Keratinocyte (primary cell): ENCODE measurements at places on chromosomes 11 and 22. TPM values are rescaled to one million over a fixed set of nuclear protein-coding genes. Genes with fewer than 3 reads are reported as not detected.

DNA sequence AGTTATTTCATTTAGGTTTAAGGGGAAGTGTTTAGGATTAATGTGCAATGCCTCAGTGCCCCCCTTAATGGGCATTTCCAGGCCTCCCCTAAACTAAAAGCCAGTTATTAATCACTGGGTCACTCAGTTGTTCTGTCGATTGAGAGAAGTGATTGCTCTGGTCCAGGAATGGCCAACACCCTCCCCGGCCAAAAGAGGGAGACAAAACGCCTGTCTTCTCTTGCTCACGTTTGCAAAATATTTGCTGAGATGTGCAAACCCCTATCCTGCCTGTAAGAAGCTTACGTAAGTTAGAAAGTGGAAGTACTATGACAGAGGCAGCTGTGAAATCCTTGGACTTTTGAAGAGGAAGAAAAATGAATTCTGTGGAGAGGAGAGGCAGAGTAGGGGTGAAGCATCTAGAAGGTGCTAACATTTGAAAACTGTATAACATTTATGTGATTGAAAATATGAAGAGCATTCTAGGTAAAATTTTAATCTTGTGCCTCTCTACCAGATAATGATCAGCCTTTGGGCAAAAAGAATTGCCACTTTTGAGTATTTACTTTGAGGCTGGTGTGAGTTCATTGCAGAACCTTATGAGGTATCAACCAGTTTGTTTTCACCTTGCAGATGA is 37.7 kb downstream of the NTM start:
- no peak overlapping the region for H3K27ac ChIP-seq
- H3K36me3 ChIP-seq, result no peaks in the 10 kb centered on the region
- DNase-seq, result no peak
- H3K4me3 ChIP-seq, result no peak overlapping the region

DNA sequence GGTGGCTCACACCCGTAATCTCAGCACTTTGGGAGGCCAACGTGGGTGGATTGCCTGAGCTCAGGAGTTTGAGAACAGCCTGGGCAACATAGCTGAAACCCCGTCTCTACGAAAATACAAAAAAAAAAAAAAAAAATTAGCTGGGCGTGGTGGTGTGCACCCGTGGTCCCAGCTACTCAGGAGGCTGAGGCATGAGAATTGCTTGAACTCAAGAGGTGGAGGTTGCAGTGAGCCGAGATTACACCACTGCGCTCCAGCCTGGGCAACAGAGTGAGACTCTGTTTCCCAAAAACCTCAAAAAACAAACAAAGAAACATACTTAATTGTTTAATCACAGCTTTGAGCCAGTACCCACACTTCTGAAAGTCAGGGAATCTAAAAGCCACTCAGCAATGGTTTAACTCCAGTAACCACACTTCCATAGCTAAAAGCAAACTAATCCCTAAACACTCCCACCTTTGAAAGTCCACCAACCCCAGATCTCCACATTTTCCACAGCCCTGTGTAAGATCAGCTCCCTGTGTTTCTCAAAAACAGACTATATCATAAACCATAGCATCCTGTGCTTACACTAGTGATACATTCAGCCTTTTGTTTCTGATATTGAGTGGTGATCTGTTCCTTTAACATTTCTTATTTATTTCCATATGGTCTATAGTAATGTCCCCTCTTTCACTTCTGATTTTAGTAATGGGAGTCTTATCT is 4.9 kb upstream of the OR2AT4 start:
- H3K27me3 ChIP-seq, result no peaks in the 10 kb centered on the region
- no peak for DNase-seq
- no peak overlapping the region for H3K27ac ChIP-seq
- no peaks in the 10 kb centered on the region for H3K36me3 ChIP-seq

Gene AMPD3
- polyA plus RNA-seq, result 11.1 to 12.5 TPM (median 11.2 TPM) in 3 replicates

GRCh38 chr11:23988381-23989006 is 508.4 kb upstream of the LUZP2 start:
- H3K27ac ChIP-seq, result no peak overlapping the region
- DNase-seq, result no peak
- H3K4me1 ChIP-seq, result no peaks in the 10 kb centered on the region
- H3K27me3 ChIP-seq, result no peaks in the 10 kb centered on the region
- H3K4me3 ChIP-seq, result no peak overlapping the region

GRCh38 chr11:108873941-108874340 is 209.1 kb downstream of the DDX10 start:
- no peak overlapping the region for H3K4me3 ChIP-seq
- no peaks in the 10 kb centered on the region for H3K36me3 ChIP-seq
- peaks cover 22% of the 10 kb centered on the region for H3K4me1 ChIP-seq
- DNase-seq, result no peak
- H3K27me3 ChIP-seq, result no peaks in the 10 kb centered on the region

Gene LAYN
- polyA plus RNA-seq, result 1.1 to 5.1 TPM (median 3.6 TPM) in 3 replicates

Gene NLRP14
- polyA plus RNA-seq, result 0.03 TPM in 2 of 3 replicates, not detected in the other

DNA sequence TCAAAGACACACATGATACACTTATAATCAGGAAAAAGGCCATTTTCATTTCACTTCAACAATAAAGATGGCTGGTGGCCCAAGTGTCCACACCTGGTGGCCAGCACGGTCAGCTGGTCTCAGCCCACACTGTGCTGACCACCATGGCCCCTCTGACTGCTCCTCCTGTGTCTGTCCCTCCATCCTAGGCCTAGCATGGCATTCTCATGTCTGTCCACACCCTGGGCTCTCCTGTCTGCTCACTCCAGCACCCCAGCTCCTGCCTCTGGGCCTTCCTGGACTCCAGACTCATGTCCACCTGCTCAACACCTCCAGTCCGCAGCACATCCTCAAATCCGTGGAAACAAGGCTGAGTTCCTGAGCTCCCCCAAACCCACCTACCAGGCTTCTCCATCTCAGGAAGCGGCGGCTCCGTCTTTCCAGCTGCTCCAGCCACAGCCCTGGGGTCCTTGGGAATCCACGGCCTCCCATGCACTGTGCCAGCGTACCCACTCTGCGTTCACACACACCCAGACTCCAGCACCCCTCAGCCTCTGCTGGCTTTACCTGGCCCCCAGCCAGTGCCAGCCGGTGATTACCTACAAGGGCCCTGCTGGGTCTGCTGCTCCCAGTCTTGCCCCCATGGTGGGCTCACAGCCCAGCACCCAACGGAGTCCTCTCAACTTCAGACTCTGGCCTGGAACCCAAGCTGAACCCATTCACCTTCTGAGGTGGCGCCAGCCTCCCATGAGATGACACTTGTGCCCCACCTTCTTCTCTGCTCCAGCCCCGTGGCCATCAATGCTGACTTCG is 13.9 kb downstream of the SIRT3 start:
- peaks cover 13% of the 10 kb centered on the region for H3K4me1 ChIP-seq
- no peak overlapping the region for H3K4me3 ChIP-seq
- no peak for DNase-seq
- H3K27ac ChIP-seq, result no peak overlapping the region

- no peak overlapping the region for H3K27ac ChIP-seq
- no peak overlapping the region for H3K4me3 ChIP-seq
- DNase-seq, result no peak
These were observed 35.4 kb downstream of the CHRDL2 start for GRCh38 chr11:74695705-74696280.

GRCh38 chr11:115745610-115746512 is 241.6 kb upstream of the CADM1 start:
- H3K4me1 ChIP-seq, result peaks cover 9% of the 10 kb centered on the region
- no peak overlapping the region for H3K27ac ChIP-seq
- H3K27me3 ChIP-seq, result peaks cover 3% of the 10 kb centered on the region
- no peaks in the 10 kb centered on the region for H3K36me3 ChIP-seq
- no peak for DNase-seq

DNA sequence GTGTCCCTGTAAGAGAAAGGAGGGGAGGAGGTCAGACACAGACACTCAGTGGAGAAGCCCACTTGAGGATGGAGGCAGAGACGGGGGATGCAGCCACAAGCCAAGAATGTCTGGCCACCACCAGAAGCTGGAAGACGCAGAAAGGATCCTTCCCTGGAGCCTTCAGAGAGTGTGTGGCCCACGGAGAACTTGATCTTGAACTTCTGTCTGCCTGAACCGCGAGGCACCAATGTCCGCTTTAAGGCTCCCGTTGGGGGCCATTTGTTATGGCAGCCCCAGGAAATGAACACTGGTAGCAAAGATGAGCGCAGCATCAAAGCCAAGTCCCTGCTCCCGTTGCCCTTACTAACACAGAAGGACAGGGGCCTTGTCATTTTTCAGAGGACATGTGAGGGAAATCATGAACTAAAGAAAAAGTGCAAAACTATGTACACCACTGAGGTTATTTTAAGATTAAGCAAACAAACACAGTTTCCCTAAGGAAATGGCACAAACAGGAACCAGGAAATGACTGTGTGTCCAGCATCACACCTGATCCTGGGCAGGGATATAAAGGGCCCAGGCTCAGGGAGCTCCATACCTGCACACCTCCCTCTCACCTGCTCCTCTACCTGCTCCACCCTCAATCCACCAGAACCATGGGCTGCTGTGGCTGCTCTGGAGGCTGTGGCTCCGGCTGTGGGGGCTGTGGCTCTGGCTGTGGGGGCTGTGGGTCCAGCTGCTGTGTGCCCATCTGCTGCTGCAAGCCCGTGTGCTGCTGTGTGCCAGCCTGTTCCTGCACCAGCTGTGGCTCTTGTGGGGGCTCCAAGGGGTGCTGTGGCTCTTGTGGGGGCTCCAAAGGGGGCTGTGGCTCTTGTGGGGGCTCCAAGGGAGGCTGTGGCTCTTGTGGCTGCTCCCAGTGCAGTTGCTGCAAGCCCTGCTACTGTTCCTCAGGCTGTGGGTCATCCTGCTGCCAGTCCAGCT is at the start of gene KRTAP5-6:
KRTAP5-6 (plus strand) TSS at position 588 of the 963 bp plus-strand sequence; CDS start at position 639, 51 bp downstream.
- peaks cover 7% of the 10 kb centered on the region for H3K4me1 ChIP-seq
- H3K27ac ChIP-seq, result no peak within 1 kb of the TSS
- no peak for DNase-seq

Gene FGF4
- polyA plus RNA-seq, result not detected in 3 replicates

Gene CLDN5
- not detected in 3 replicates for polyA plus RNA-seq

DNA sequence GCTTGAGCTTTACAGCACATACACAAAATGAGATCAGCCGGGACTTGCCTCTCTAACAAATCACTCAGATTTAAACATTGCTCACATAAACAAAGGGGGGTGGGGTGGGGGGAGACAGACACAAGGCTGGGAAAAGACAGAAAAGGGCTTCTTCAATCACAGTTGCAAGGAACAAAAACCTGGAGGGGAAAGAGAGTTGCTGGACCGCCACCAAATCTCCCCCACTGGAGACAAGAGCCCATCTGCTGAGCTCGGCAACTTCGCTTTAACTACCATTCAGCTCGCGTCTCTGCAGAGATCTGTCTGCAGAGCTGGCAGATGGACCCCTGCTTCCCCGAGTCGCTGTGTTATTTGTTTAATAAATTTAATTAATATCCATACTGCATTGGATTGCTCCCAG is 165.0 kb downstream of the RCN1 start:
- no peaks in the 10 kb centered on the region for H3K36me3 ChIP-seq
- H3K4me3 ChIP-seq, result no peak overlapping the region
- H3K27ac ChIP-seq, result no peak overlapping the region
- DNase-seq, result no peak
- H3K27me3 ChIP-seq, result no peaks in the 10 kb centered on the region

- no peak overlapping the region for H3K4me3 ChIP-seq
- H3K36me3 ChIP-seq, result no peaks in the 10 kb centered on the region
- H3K27ac ChIP-seq, result no peak overlapping the region
- no peaks in the 10 kb centered on the region for H3K27me3 ChIP-seq
- H3K4me1 ChIP-seq, result peaks cover 4% of the 10 kb centered on the region
These were observed 756.0 kb downstream of the DLG2 start for GRCh38 chr11:84871116-84871515.
